Aorta (tissue), 5 donors: ENCODE measurements at places on chromosomes 3 and 15. TPM values are rescaled to one million over a fixed set of nuclear protein-coding genes. Genes with fewer than 3 reads are reported as not detected.

- H3K36me3 ChIP-seq: no peaks in the 10 kb centered on the region
- no peak overlapping the region for H3K4me3 ChIP-seq
- H3K27ac ChIP-seq: no peak overlapping the region
- H3K4me1 ChIP-seq: no peaks in the 10 kb centered on the region
- no peak for DNase-seq
- H3K27me3 ChIP-seq: no peaks in the 10 kb centered on the region
These were observed 25.6 kb downstream of the TIGIT start for GRCh38 chr3:114319453-114319852.

GRCh38 chr15:97706059-97706458 lies 254.4 kb upstream of the ARRDC4 start:
- no peaks in the 10 kb centered on the region for H3K36me3 ChIP-seq
- H3K27me3 ChIP-seq: no peaks in the 10 kb centered on the region
- no peaks in the 10 kb centered on the region for H3K4me1 ChIP-seq
- no peak overlapping the region for H3K4me3 ChIP-seq
- DNase-seq: no peak

GRCh38 chr3:48938156-48938555 lies 19.5 kb downstream of the ARIH2 start:
- H3K27ac ChIP-seq: no peak overlapping the region
- no peaks in the 10 kb centered on the region for H3K27me3 ChIP-seq
- H3K36me3 ChIP-seq: no peaks in the 10 kb centered on the region

DNA sequence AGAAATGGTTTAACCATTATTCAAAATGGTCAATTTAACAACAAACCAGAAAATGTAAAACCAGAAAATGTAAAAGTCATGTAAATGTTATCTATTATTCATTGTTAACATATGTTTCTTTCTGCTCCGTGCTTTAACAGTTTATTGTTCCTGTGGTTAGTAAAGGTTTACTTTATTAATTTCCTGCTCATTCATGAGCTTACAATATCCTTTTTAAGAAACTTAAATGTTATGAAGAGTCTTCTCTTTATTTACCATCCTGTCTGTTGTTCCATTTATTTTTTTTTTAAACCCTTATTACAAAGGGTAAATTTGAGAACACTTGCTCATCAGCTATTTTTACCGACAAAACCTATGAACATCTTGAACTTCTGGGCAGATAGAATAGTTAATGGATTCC lies 148.1 kb downstream of the GHSR start:
- H3K27ac ChIP-seq: no peak overlapping the region
- no peak for DNase-seq
- H3K36me3 ChIP-seq: peaks cover 5% of the 10 kb centered on the region
- no peak overlapping the region for H3K4me3 ChIP-seq
- peaks cover 8% of the 10 kb centered on the region for H3K4me1 ChIP-seq

DNA sequence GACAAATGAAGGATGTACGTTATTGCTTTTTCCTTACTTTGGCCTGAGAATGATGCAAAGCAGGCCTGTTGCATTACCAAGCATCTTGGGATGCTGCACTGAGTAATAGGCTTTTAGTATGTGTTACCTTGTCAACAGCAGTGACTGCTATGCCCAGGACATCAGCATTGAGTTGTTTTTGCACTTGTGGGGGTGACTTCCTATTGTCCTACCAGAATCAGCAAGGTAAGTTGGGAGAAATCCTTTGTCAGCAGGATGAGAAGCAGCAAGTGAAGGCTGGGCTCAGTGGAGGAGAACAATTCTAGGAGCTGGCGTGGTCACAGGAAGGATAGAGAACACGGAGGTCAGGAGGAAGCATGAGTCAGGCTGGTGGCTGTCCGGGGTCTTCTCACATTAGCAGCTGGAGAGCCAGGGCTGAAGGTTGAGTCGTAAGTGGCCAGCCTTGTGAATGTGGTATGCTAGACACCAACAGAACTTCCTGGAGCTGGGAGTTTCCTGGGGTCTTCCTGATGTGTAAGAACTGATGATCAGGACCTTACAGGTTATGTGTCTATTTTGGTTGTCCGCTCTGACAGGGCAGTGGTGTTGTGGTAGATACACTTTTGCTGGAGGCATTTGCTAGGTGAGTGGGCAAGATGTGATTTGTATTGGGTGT lies 142.7 kb downstream of the FNDC3B start:
- no peak overlapping the region for H3K27ac ChIP-seq
- H3K4me1 ChIP-seq: peaks cover 14% of the 10 kb centered on the region
- no peaks in the 10 kb centered on the region for H3K27me3 ChIP-seq
- no peaks in the 10 kb centered on the region for H3K36me3 ChIP-seq

GRCh38 chr3:52253314-52254304 lies 8.1 kb downstream of the PPM1M start:
- no peaks in the 10 kb centered on the region for H3K4me1 ChIP-seq
- H3K36me3 ChIP-seq: peaks cover 9% of the 10 kb centered on the region
- no peak overlapping the region for H3K27ac ChIP-seq
- H3K4me3 ChIP-seq: no peak overlapping the region
- H3K27me3 ChIP-seq: no peaks in the 10 kb centered on the region

DNA sequence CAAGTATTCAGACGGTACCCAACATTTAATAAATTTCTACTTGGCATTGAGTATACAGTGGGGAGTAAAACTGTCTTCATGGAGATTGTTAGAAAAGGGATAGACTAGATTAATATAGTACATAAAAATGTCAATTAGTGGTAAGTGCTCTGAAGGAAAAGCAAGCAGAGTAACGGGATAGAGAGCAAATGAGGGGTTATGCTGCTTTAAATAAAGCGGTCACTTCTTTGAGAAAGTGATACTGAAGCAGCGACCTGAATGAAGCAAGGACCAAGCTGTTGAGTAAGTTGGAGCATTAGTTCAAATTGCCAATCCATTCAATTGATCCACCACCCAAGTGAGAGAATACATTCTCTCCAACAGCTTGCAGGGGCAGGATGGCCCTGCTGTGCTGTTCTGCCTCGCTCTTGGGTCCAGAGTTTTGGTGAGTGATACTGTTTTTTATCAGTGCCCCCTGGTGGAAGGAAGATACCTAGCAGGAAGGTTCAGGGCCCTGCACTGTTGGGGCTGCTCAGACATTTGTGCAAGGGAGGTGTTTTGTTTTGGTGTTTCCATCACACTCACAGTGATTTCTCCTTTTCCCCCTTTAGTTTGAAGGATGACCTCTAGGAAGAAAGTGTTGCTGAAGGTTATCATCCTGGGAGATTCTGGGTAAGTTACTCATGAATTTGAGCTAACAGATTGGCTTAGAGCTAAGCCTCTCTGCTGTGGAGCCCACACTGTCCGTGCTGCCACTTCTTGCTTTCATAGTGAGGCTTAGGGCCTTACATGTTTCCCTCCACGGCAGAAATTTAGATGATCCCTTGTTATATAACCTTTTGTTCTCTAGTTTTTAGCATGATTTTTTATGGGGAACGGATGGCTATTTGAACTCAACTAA lies 69.0 kb downstream of the RAB7A start:
- no peak overlapping the region for H3K27ac ChIP-seq
- DNase-seq: no peak
- peaks cover 5% of the 10 kb centered on the region for H3K36me3 ChIP-seq
- H3K4me3 ChIP-seq: no peak overlapping the region
- peaks cover 3% of the 10 kb centered on the region for H3K4me1 ChIP-seq

- DNase-seq: no peak
- H3K4me3 ChIP-seq: no peak overlapping the region
- H3K36me3 ChIP-seq: no peaks in the 10 kb centered on the region
- no peak overlapping the region for H3K27ac ChIP-seq
- no peaks in the 10 kb centered on the region for H3K27me3 ChIP-seq
These were observed 26.9 kb upstream of the EHHADH start for GRCh38 chr3:185280572-185281365.

GRCh38 chr3:150286390-150287147 lies 121.5 kb upstream of the TSC22D2 start:
- no peaks in the 10 kb centered on the region for H3K36me3 ChIP-seq
- H3K27me3 ChIP-seq: no peaks in the 10 kb centered on the region
- H3K4me1 ChIP-seq: no peaks in the 10 kb centered on the region
- DNase-seq: no peak
- no peak overlapping the region for H3K4me3 ChIP-seq
- no peak overlapping the region for H3K27ac ChIP-seq

DNA sequence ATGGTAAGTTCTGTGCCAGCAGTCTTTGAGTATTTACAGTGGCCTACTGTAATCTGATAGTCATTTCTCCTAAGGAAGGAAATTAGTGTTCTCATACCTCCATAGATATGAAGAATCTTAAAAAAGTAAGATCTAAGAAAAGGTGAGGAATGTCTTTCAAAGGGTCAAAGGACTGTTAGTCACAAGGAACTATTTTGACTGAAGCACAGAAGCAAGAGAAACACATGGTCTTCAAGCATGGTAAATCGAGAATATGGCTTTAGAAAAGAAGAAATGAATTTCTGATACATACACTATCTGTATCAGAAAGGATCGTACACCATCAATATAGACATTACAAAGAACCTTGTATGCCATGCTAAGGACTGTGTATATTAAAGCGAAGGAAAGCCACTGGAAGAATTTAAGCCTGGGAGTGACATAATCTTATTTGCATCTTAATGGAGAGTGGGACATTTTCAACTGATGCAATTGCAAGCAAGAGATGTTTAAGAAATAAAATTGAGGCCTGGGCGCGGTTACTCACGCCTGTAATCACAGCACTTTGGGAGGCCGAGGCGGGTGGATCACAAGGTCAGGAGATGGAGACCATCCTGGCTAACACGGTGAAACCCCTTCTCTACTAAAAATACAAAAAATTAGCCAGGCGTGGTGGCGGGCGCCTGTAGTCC lies 5.5 kb upstream of the ACAP2 start:
- no peaks in the 10 kb centered on the region for H3K27me3 ChIP-seq
- DNase-seq: no peak
- no peaks in the 10 kb centered on the region for H3K4me1 ChIP-seq
- no peak overlapping the region for H3K27ac ChIP-seq

- no peaks in the 10 kb centered on the region for H3K36me3 ChIP-seq
- H3K27me3 ChIP-seq: no peaks in the 10 kb centered on the region
- no peaks in the 10 kb centered on the region for H3K4me1 ChIP-seq
- no peak overlapping the region for H3K4me3 ChIP-seq
- H3K27ac ChIP-seq: no peak overlapping the region
- DNase-seq: no peak
These were observed 204.4 kb upstream of the THBS1 start for GRCh38 chr15:39376371-39376909.

GRCh38 chr15:39684233-39684632 lies 98.4 kb downstream of the FSIP1 start:
- no peak overlapping the region for H3K27ac ChIP-seq
- no peaks in the 10 kb centered on the region for H3K27me3 ChIP-seq
- no peak overlapping the region for H3K4me3 ChIP-seq
- no peaks in the 10 kb centered on the region for H3K4me1 ChIP-seq

GRCh38 chr15:41790756-41791546 lies 16.7 kb downstream of the MAPKBP1 start:
- DNase-seq: no peak
- H3K4me1 ChIP-seq: peaks cover 6% of the 10 kb centered on the region
- no peaks in the 10 kb centered on the region for H3K27me3 ChIP-seq
- peak overlapping the region; percentile 73 for H3K27ac ChIP-seq
- no peak overlapping the region for H3K4me3 ChIP-seq
- H3K36me3 ChIP-seq: no peaks in the 10 kb centered on the region

- H3K27me3 ChIP-seq: no peaks in the 10 kb centered on the region
- peaks cover 4% of the 10 kb centered on the region for H3K36me3 ChIP-seq
- no peaks in the 10 kb centered on the region for H3K4me1 ChIP-seq
- DNase-seq: no peak
- H3K4me3 ChIP-seq: no peak overlapping the region
These were observed 32.2 kb downstream of the CD276 start for GRCh38 chr15:73716417-73716816.

- no peaks in the 10 kb centered on the region for H3K27me3 ChIP-seq
- H3K27ac ChIP-seq: no peak overlapping the region
- DNase-seq: no peak
- H3K4me3 ChIP-seq: no peak overlapping the region
These were observed 19.3 kb upstream of the ANXA2 start for GRCh38 chr15:60417112-60417511.

DNA sequence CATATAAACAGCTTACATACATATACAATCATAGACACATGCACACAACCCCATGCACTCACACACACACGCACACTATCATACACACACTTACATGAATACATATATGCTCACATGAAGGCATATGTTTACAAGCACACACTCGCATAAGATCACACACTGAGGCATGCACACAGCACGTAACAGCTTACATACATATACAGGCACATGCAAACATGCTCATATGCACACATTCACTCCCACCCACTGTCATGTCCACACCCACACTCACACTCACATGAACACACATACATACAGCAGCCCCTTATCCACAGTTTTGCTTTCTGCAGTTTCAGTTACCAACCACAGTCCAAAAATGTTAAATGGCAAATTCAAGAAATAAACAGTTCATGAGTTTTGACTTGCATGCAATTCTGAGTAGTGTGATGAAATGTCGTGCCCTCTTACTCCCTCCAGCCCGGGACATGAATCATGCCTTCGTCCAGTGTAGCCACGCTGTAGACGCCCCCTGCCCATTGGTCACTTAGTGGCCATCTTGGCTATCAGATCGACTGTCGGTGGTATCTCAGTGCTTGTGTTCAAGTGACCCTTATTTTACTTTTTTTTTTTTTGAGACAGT lies 27.8 kb downstream of the MEGF11 start:
- DNase-seq: no peak
- no peaks in the 10 kb centered on the region for H3K36me3 ChIP-seq
- no peaks in the 10 kb centered on the region for H3K4me1 ChIP-seq
- H3K27me3 ChIP-seq: no peaks in the 10 kb centered on the region
- no peak overlapping the region for H3K27ac ChIP-seq

- no peaks in the 10 kb centered on the region for H3K4me1 ChIP-seq
- DNase-seq: no peak
- H3K36me3 ChIP-seq: no peaks in the 10 kb centered on the region
- H3K27ac ChIP-seq: peak overlapping the region; percentile 9
- no peak overlapping the region for H3K4me3 ChIP-seq
These were observed 1.6 kb downstream of the SHF start for GRCh38 chr15:45185903-45186770.

- no peak overlapping the region for H3K4me3 ChIP-seq
- no peaks in the 10 kb centered on the region for H3K36me3 ChIP-seq
- H3K27ac ChIP-seq: no peak overlapping the region
- no peak for DNase-seq
- H3K27me3 ChIP-seq: no peaks in the 10 kb centered on the region
These were observed 172.7 kb downstream of the ZBTB20 start for GRCh38 chr3:114974387-114974786.

- no peak for DNase-seq
- no peaks in the 10 kb centered on the region for H3K4me1 ChIP-seq
- H3K27ac ChIP-seq: no peak overlapping the region
- H3K36me3 ChIP-seq: no peaks in the 10 kb centered on the region
- no peak overlapping the region for H3K4me3 ChIP-seq
These were observed 156.0 kb upstream of the CD96 start for GRCh38 chr3:111385971-111386495.

UROC1 gene
- not detected for total RNA-seq

ARPP21 gene
- total RNA-seq: 3.0 TPM

SOX14 gene
- not detected for total RNA-seq

AADACL2 gene
- total RNA-seq: not detected

STAB1 gene
- 339 TPM for total RNA-seq

ACOX2 gene
- total RNA-seq: 12.9 TPM

REC114 gene
- not detected for total RNA-seq

TMIE gene
- total RNA-seq: 0.99 TPM

LYZL4 gene
- total RNA-seq: not detected
